ENCODE measurements at places on chromosomes 12 and 14.

DNA sequence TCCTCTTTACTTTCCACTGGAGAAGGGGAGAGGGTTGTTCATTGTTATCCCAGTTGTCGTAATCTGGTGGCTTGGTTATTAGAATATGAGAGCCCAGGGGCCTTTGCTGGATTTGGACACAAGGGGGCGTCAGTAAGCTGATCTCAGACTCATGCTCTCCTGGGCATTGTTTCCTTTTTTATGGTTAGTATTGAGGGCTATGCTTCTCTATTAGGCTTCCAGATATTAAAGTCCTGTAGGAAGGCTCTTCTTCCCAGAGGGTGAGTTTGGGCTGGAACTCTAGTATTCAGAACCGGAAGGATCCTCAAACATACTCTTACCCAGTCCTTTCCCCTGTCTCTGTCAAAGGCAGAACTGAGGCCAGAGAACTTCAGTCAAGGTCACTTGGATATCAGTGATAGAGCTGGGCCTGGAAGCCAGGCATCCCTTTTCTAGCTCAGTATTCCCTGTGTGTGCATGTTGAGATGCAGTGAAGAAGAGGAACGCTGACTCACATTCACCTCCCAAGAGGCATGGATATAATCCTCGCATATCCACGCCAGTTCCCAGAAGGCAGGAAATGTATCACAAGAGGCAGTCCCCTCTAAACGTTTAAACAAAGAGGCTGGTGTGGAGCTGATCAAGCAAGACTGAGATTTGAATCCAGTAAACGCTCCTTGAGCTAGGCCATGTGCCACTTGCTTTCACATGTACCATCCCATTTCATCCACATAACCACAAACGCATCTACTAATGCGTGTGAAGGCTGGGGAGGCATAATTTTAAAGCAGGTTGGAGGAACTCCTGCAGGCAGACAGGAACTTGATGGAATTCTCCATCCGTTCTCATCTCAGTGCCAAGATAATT, 41.6 kb downstream of the UBE3B start:
- peak; percentile 19 for DNase-seq

DNA sequence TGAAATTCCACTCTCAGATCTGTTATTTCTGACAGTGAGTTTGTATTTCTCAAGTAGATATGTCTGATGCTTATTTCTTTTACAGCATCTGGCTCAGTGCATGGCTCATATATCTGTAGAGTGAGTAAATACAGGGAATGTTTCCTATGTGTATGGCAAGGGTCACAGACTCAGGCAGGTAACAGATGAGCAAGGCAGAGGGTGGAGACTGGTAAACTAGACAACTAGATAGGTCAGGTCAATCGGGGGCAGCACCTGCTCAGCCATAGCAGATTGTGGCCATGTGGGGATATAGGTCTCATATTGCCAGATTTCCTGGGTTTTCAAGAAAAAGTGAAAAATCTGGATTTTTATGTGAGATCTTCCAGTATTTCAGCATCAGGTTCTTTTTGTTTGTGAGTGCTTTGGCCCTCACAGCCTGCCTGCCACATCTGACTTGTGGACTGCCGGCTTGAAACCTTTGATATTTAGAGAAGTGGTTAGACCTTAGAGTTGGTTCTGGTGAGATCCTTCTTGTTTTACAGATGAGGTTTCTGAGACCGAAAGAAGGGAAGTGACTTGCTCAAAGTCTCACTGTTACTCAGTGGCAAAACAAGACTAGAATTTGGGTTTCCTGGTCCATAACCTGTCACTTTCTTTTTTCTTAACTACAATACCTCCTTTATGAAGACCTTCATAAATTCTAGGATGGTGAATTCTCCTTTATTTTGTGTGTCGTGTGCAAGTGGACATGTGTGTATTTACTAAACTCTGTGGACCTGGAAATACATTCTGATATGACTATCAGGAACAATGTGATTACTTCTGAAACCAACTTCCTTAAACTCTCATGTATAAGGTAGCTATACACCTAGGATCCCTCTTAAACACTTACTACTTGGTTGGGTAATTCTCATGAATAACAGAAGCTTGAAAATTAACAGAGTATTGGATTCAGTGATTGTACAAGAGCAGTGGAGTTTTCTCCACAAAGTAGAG, 34.4 kb downstream of the PROX2 start:
- no peak for DNase-seq

DNA sequence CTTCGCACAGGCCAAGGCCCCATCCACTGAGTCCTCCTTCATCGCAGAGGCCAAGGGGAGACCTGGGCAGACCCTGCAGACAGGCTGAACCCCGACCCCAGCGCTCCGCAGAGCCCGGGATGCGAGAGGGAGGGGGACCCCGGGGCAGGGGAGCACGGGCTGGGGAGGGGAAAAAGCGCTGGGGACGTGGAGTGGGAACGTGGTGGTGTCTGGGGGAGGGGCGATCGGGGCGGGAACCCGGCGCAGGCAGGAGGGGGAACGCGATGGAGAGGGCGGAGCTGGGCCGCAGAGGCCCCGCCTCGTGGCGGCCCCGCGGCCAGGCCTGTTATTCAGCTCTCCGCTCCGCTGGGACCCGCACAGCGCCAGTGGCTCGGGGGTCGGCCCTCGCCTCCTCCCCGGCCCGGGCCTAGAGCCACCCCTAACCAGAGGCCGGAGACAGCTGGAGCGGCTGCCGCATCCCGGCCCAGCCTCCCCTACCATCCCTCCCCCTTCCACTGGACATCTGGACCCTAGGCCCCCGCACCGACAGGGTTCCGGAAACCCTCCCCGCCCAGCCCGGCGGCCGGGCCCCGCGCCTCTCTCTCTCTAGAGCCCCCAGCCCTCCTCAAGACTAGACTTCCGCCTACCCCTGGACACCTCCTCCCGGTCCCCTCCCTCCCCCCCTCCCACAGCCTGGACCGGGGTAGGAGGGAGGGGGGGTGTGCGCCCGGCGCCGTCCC, at the start of gene ARHGEF25:
Gene ARHGEF25 (plus strand): TSS at position 328 of the 719 bp plus-strand sequence. CDS start 460 bp downstream, outside the sequence.
- DNase-seq, result no peak

DNA sequence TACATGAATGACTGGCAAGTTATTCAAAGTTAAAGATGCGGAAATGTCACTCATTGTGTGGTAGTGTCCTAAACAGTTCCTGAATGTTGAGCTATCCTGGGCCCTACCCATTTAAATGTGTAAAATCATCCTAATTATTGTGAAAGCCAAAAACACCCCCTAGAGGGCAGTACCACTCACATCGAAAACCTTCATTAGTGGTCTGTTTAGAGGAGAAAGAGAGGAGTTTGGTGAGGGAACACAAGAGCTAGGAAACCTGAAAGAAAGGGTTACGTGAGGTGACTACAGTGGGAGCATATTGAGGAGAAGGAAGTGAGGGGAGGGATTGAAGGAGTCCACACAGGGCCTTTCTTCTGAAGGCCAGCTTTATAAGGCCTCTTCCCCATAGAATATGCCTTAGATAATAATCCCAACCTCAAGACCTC, 2.5 kb upstream of the TEP1 start:
- DNase-seq, result no peak

- DNase-seq, result no peak
Measured at GRCh38 chr14:68246074-68246785, 426.7 kb downstream of the RAD51B start.

- no peak for DNase-seq
Measured at GRCh38 chr12:47551426-47551851, 154.4 kb downstream of the RPAP3 start.

GRCh38 chr14:22407033-22407432, 182.0 kb downstream of the DAD1 start:
- DNase-seq, result no peak

- no peak for DNase-seq
Measured at GRCh38 chr14:72401101-72401625, 468.9 kb downstream of the RGS6 start.

- DNase-seq, result no peak
Measured at GRCh38 chr12:57090924-57091637, 2.2 kb downstream of the NAB2 start.

- DNase-seq, result no peak
Measured at GRCh38 chr12:29245246-29245645, 96.2 kb downstream of the FAR2 start.

DNA sequence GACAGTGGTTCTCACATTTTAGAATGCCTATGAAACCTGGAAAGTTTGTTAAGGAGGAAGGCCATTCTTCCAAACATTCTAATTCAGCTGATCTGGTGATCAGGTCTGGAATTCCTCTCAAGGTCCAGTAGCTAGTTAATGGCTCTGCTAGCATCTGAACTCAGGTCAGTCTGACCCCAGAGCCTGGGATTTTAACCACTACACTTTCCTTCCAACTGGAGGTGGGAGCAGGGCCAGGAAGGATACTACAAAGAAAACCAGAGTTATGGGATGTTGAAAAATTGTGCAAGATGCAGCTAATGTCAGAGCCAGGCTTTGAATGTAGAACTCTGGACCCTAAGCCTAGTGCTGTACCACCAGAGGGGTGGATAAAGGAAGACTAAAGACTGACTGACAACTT, 73.6 kb upstream of the NID2 start:
- no peak for DNase-seq

GRCh38 chr12:66236969-66237368, 48.0 kb downstream of the IRAK3 start:
- DNase-seq, result no peak

GRCh38 chr14:78316786-78317185, 146.6 kb downstream of the NRXN3 start:
- DNase-seq, result no peak

GRCh38 chr12:115260762-115261675, 577.0 kb upstream of the TBX3 start:
- DNase-seq, result no peak

DNA sequence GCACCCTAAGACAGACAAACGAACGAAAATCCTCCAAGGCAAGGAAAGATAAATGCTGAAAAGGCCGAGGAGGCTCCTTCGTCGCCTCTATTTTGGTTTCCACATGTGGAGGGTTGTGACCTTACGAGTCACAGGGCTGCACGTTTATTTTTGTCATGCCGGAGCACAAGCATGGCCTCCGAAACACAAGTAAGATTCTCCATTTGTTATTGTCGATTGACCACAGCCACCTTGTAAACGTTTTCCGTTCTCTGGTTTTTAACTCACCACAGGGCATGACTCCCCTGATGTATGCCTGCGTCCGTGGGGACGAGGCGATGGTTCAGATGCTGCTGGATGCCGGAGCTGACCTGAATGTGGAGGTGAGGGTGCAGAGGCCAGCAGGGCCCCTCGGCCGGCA, 73.1 kb upstream of the PWP1 start:
- DNase-seq, result no peak

DNA sequence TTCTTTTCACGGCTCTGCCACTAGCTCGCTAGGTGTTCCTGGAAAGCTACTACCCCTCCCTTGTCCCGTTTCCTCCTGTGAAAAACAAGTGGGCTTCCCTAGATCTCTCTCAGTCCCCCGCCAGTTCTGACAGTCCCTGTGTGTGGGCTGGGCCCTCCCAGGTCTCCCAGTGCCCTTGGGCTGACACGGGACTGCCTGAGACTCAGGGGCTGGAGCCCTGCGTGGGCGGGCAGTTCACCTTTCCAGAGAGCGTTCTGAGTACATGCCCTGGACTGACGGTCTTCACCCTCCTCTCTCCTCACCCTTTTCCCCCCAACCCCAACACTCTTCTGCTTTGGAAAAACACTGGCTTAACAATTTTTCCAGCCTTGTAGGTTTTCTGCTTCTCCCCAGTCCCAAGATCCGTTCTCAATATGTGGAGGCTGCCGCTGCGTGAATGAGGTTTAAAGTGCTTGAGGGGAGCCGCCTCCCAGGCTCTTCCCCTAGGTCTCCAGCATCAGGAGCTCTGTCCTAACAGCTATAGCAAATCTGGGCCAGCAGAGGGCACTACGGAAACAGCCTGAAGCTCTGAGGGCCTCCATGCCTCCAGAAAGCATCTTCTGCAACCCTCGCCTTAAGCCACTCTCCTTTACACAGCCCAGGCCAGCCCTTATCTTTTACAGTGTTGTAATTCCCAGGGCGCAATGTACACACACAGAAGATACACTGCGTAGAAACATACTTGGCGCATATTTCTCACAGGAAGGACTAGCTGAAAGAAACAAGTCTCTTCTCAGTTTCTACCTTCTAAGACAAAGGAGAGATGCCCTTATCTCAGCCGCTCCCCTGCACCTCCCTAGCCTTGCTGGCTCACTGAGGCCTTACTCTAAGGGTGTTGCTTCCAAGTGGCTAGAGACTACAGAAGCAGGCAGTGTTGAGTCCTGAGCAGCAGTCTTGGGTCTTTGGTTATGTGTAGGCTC, 10.4 kb upstream of the DCD start:
- DNase-seq, result peak; percentile 10

GRCh38 chr12:6946033-6946919, 2.5 kb downstream of the C12orf57 start:
- DNase-seq, result no peak

DNA sequence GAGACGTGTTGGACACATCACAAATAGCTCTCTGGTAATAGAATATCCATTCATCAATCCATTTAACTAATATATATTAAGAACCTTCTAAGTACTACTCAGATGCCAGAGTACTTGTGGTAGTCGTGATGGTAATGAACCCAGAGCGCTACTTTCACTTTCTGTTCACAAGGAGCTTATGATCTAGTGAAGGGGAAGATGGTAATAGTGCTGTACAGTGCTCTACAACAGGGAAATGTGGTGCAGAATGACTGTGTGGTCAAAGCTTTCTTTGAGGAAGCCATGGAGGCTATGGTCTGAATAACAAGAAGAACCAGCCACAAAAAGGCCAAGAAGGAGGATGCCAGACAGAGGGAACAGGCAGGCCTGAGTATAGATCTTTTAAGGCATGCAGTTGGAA, 212.0 kb downstream of the PTPRO start:
- DNase-seq, result no peak

- DNase-seq, result no peak
Measured at GRCh38 chr14:95413289-95414215, 93.8 kb upstream of the CLMN start.

- DNase-seq, result no peak
Measured at GRCh38 chr12:10196210-10196609, 16.5 kb upstream of the GABARAPL1 start.

DNA sequence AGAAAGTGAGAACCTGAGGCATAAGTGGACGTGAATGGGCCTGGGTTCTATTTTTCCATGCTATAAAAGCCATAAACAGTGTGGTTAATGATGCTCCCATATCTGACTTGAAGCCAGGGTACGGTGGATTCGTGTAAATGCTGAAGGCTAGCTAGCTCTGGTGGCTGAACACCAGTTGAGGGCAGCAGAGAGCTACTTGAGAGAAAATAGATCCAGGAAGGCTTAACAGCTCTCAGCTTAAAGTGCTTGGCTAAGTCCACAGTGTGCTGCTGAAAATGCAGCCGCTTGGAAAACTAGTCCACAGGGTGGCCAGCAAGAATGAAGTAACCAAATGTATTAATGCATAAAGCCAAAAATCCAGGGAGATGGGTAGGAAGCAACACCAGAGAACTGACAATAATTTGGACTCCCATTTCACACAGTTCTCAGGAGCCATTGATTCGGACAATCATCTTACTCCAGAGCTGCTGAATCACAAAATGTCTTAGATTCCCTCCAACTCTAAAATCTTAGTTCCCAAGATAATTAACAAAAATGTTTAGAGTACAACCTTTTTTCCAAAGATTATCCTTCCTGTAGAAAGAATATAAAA, 15.0 kb upstream of the FOXG1 start:
- DNase-seq, result no peak
